Activated CD4-positive, alpha-beta T cell treated with anti-CD3 and anti-CD28 coated beads for 4 hours (primary cell): ENCODE measurements at places on chromosomes 11 and 22.

- no peak for DNase-seq
Measured at GRCh38 chr11:15884777-15885540, 471.4 kb downstream of the SOX6 start.

DNA sequence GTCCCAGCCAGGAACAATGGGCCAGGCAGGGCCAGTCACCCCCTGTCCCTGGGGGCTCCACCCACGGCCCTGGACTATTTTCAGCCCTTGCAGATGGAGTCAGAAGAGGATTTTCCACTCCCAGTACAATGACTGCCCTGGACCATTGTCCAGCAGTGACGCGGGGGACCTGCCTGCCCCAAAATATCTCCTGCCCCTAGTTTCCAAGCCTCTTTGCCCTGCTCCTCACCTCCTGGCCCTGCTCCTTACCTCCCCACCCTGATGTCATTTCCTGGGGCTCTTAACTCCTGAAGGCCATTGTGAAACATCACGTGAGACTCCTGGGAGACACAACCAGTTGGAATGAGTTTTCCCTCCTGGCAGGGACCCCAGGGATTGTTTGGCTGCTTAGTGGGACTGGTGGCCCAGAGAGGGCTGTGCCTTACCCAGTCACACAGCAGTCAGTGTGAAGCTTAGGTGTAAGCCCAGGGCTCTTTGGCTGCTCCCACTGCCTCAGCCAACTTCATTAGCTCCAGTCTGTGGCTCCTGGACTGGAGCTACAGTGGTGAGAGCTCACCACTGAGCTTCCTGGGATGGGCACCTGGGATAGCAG lies 22.2 kb downstream of the P2RY2 start:
- no peak for DNase-seq

DNA sequence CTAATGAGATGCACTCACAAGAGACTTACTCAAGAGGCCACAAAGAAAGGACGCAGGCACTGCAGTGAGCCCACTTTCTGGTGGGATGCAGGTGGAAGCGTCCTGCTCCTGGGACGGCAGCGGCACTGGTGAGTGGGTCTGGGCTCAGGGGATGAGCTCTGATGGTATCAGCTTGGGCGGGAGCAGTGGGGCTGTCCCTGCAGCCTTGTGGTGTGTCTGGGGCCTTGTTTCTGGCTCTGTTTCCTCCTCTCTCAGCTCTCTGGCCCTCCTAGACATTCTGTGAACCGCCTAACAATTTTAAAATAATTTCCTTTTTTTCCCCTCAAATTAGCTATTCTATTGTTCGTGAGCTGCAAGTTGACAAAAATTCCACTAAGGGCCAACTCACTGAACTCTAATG lies 8.8 kb upstream of the ST14 start:
- no peak for DNase-seq

- DNase-seq, result no peak
Measured at GRCh38 chr11:46210133-46210636, 67.3 kb upstream of the CREB3L1 start.

GRCh38 chr11:83116015-83116641 lies 40.8 kb upstream of the PCF11 start:
- no peak for DNase-seq

GRCh38 chr11:114348200-114349191 lies 51.8 kb downstream of the C11orf71 start:
- DNase-seq, result peak; percentile 14

GRCh38 chr11:719214-720016 lies 13.4 kb downstream of the EPS8L2 start:
- no peak for DNase-seq

DNA sequence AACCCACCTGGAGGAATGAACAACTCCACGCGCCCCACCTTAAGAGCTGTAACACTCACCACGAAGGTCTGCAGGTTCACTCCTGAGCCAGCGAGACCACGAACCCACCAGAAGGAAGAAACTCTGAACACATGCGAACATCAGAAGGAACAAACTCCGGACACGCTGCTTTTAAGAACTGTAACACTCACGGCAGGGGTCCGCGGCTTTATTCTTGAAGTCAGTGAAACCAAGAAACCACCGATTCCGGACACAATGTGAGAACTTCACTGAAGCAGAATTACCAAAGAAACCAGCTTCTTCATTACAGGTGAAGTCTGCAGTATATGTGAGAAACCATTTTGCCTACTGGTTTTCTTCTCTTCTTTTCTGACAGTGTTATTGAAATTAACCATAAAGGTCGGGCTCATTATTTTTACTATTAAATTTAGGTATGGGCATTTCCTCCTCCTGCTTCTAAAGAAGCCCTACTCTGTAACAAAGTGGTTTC lies 303.0 kb downstream of the KCNA4 start:
- DNase-seq, result no peak

GRCh38 chr11:67054836-67055523 lies 1.7 kb upstream of the RHOD start:
- DNase-seq, result peak; percentile 11

GRCh38 chr11:76799066-76799804 lies 16.1 kb downstream of the TSKU start:
- DNase-seq, result peak; percentile 66
